Activated CD8-positive, alpha-beta T cell treated with anti-CD3 and anti-CD28 coated beads for 36 hours (primary cell): ENCODE measurements at places on chromosomes 11 and 22. TPM values are rescaled to one million over a fixed set of nuclear protein-coding genes. Genes with fewer than 3 reads are reported as not detected.

DNA sequence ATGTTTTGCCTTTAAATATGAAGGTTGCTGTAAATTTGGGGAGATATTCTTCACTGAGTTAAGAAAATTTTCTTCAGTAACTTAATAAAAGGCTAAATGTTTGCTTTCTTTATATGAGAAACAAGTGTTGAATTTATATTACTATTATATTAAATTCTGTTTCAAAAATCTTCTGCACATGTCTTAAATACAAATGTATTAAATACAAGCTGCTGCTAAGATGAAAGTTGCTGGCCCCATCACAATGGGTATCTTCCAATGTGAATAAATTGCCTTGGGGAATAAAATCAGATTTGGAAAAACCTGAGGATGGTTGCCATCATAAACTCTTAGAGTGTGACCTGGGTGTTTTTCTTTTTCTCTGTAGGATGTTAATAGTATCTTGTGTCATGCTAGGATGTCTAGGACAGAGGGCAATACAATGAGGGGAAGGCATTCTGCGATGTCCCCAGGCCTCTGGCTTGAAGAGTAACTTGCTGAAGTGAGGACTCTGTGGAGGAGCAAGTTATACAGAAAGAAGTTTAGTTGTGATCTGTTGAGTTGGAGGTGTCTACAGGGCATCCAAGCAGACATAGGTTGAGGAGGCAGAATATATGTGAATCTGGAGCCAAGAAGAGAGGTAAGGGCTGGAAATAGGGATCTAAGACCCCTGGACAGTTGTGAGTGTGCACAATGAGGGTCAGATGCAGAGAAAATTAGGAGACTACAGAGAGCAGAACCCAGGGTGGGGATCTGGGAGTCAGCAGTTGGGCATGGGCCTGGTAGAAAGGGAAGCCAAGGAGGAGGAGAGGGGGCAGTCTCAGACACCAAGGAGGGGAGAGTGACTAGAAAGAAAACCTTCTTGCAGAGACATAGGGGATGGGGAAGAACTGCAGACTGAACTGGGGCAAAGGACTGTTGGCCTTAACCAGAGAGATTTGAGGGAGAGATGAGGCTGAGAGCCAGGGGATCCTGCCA is 4.8 kb downstream of the IGLL5 start:
- DNase-seq: no peak

DNA sequence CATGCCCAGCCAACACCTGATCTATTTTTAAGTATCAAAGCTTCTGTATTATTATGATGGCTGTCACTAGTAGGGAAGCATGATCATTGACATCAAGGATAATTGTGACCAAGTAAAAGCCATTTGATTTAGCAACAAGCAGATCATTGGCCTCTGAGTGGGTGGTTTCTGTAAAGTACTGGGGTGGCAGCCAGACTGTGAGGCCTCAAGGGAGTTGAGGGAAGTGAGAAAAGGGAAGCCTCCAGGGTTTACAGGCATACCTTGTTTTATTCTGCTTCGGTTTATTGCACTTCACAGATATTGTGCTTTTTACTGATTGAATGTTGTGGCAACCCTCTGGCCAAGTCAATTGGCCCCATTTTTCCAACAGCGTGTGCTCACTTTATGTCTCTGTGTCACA is 60.1 kb downstream of the PRR5L start:
- no peak for DNase-seq

DNA sequence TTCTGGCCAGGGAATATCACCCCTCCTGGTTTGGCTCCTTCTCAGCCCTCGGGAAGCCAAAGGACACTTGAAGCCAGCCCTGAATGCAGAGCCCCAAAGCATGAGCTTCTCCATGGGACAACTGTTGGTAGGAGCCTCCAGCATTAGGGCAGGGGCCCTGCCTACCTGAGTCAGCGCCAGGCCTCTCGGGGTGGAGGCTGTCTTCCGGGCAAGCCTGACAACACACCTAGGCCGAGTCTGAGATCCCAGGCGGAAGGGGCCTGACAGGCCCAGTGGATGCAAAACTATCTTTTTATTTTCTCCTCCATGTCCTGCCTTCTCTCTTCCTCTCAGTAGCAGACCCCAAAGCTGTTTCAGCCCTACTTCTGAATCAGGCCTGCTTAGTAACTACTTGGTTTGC is 27.6 kb downstream of the RCOR2 start:
- no peak for DNase-seq

GRCh38 chr22:19604711-19605268 is 80.6 kb upstream of the CLDN5 start:
- no peak for DNase-seq

GRCh38 chr11:97996762-97997161 is 1024.0 kb upstream of the CNTN5 start:
- no peak for DNase-seq

Gene TMEM121B
- total RNA-seq: 0.14 TPM

Gene ASRGL1
- total RNA-seq: 6.7 TPM
